ENCODE measurements at places on chromosomes 13 and 19.
A peak's percentile ranks its signal among the peaks of the same experiment; 100 is the strongest.

DNA sequence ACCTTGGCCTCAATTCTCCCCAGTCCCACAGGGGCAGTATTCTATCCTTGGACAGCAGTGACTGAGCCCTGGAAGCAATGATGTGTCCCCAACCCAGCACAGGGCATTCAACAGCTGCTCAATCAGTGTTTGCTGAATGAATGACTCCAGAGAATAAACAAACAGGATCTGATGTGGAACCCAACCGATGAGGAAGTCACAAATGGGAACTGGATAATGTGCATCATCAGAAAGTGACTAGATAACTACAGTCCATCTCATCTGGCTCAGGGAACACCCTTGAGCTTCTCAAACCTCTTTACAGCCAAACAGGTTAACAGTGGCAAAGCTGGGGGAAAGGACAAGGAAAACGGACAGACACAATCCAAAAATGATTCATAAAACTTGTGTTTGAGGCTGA is 8.2 kb downstream of the SLC25A30 start:
- no peak for DNase-seq

GRCh38 chr13:25198647-25199046 is 26.6 kb upstream of the AMER2 start:
- DNase-seq = no peak

- DNase-seq = no peak
These were observed 146.2 kb downstream of the ABCC4 start for GRCh38 chr13:95155093-95155492.

DNA sequence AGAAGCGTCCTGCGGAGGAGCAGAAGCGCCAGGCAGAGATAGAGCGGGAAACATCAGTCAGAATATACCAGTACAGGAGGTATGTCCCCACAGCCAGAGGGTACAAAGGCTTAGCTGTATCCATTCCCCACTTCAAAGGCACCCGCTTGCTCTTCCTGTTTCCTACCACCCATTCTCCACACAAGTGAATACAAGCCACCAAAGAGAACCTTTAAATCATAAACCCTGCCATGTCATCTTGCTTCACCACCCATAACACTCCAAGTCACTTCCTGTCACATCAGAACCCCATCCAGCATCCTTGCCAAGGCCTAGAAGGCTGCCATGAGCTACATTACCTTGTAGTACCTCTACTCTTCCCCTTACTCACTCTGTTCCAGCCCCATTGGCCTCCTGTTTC is 205.8 kb downstream of the LMO7 start:
- no peak for DNase-seq

DNA sequence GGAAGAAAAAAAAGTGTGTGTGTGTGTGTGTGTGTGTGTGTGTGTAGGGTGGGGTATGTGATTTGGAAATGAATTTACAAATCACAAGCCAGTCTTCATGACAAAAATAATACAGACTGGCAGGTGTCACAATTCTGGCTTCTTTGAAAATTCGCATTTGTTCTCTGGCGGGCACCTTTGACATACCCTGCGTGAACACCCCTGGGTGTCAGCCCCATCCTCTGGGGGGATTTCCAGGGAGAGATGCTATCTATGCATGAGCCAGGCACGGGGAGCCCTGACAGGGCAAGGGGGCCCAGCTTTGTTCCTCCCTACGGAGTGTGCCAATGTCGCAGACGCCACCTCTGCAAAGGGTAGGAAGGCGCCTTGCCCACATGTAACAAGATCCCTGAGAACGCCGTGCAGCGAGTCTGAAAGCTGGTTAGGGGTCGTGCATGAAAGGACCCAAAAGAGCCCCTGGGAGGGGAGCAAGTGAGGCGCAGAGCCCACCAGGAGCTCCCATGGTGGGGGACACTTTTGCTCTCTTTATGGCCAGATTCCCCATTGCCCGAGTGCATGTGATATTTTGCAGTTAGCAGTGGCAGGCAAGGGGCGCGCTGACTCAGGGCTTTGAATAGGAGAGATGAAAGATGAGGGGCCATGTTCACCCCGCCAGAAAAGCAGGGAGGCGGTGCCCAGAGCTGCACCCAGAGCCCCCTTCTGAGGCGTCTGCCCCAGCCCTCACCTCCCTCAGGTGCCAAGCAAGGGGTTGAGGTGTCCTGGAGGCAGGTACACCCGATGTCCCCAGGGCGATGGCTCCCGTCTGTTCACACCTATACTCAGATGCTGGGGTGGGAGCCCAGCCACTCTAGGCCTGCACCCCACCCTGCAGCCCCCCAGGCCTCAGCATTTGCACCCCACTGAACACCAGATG is 45.3 kb downstream of the KLF2 start:
- DNase-seq = no peak

DNA sequence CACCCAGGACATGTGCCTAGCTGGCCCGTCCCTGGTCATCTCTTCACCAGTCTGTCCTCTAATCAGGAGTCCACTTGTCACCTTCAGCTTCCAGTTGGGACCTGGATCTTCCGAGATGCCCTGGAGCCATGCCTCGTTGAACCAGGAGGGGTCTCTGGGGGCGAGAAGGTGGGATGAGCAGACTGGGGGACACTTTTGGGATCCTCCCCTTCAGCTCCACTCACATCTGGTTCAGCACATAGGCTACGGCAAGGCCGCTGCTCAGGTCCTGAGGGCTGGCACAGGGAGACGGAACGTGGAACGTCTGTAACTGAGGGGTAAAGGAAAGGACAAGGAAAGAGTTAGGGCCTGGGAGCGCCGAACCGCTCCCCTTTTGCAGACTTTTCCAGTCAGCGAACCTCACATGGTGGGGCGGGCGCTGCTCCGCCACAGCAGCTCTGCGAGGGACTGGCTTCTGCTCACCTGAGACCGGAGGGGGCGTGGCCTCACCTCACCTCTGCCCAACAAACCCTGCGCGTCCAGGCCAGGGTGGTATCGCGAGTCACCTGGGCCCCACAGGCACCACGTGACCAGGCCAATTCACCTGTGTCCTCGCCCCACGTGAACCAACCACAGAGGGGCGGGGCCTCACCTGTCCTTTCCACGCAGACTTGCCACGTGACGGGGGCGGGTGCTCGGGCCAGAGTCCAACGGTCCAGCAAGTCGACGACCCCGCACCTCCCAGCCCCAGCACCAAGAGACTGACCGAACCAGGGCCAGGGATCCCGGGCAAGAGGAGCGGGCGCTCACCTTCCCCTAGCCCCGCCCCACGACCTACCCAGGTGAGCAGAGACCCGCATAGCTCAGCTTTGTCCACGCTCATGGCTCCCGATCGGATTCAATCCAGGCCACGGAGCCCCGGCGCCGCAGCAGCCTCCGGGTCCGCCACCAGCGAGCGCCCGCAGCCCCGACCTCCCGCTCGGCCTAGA is at the start of gene HOOK2:
Gene HOOK2, minus strand, starts transcription at position 965 of the 968 bp plus-strand sequence. Its CDS starts 103 bp downstream, at position 862.
- DNase-seq = no peak

DNA sequence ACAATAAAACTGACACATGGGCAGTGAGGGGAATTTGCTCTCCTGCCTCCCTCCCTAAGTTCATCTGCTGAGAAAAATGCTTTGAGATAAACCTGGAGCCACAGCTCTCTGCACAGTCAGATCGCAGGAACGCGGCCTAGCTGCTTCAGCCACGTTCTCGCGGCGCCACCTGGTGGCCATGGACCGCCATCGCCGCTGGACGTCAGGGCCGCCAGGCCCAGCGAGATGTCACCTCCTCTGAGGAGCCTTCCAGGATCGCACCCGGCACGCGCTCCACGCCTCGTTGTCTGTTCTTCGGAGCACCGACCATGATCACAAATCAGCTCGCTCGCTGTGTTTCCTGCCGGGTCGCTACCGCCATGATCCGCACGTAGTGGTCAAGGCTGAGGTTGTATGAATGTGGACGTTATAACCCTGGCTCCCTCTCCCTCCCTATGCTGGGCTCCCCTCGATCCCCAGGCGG is 20.6 kb upstream of the USP29 start:
- no peak for DNase-seq

GRCh38 chr19:18171605-18172327 is 1.8 kb upstream of the IFI30 start:
- no peak for DNase-seq

GRCh38 chr13:112182846-112183531 is 116.0 kb downstream of the SOX1 start:
- no peak for DNase-seq

DNA sequence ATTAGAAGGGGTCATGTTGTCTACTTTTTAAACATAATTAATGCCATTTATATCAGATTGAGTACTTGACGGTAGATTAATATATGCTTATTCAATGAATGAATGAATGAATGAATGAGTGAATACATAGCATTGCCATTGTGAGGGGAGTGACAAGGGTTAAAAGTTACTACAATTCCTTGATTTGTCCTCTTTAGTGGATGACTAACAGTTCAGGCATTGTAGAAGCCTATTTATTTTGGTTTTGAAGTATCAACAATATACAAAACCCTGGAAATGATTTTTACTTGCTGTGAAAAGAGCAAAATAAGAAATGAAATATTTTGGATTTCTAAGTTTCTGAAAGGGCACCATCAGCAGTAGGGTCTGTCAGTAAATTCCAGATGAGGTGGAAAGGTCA is 122.7 kb downstream of the CYSLTR2 start:
- DNase-seq = no peak

DNA sequence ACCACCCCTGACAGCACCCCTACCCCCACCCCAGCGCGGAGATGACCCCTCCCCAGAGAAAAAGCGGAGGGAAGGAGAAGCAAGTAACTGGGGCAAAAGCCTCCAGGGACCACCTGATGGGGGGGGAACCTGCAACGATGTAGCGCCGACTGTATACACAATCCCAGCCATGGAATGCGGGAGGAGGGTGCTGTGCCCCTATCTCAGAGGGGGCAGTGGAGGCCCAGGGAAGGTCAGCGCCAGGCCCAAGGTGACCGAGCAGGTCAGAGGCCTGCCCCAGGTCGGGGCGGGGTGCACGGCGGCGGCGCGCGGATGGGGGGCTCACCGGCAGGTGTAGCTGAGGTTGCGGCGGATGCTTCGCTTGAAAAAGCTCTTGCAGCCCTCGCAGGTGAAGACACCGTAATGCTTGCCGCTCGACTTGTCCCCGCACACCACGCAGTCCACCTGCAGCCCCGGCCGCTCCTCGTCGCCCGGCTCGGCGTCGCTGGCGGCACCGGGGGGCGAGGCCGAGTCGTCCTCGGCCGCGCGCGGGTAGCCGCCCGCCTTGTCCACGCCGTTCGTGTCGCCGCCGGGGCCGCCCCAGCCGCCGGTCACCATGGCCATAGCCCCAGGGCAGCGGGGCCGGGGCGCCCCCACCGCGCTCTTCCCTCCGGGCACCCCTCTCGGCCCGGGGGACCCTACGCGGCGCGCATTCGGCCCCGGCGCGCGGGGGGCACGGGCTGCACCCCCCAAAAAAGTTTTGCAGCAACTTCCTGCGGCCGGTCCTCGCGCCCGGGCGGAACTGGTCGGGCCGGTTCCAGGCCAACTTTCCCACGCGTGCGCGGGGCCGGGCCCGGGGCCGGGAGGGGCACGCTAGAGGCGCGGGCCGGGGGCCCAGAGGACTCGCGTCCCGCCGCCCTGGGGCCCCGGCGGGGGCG is 843 bp downstream of the NR2F6 start:
- DNase-seq = no peak

DNA sequence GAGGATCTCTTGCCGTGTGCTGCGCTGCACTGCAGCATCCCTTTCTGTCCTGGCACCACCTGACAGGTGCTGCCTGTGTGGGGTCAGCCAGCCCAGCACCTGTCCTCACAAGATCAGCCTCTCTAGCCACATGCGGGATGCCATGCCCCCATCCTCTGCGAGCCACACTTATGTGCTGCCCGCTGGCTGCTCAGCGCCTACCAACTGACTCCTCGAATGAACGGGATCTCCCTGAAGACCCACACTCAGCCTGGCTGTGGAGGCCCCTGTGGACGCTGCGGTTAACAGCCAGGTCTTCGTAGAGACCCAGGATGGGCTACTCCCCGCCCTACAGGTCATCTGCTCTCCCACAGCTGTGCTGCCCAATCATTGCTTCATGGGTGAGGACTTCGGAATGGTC is 106.1 kb downstream of the DOCK9 start:
- DNase-seq = no peak

DNA sequence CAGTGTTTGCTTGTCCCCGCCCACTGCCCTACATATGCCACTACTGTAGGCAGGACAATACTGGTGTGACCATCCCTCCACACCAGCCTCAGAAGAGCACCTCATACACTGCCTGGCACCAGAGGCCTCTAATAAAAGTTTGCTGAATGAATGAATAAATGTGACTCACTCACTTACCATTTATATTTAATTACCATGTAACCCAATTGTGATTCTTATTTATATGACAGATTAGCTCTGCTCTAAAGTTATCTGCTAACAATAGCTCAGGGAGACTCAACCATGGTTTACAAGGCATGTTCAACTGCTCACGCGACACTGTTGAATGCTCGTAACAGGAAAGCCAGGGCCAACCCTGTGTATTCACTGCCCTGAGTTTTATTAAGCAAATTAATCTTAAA is 66.0 kb upstream of the DOCK9 start:
- DNase-seq = no peak

- no peak for DNase-seq
These were observed 35.2 kb downstream of the C13orf46 start for GRCh38 chr13:113938716-113939115.

GRCh38 chr13:106230450-106230849 is 305.0 kb downstream of the EFNB2 start:
- DNase-seq = peak; percentile 35

- peak; percentile 97 for DNase-seq
These were observed 64.9 kb downstream of the GADD45B start for GRCh38 chr19:2540646-2541454.
